ENCODE measurements at places on chromosomes 3 and 15.

DNA sequence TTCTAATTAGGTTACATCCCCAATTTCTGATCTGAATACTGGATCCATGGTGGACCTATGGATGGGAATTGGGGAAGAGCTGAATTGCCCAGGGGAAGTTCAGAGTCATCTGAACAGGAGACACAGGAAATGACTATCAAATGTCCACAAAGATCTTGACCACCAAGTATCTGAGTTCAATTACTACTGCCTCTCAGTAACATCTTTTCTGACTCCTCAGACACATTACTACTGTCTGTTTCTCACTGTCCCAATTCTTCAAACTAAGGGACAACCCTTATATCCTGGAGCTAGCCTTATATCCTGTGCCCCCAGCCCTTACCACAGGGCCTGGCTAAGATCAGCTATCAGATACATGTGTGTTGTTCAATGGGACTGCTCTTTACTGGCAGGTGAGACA is 10.1 kb upstream of the IREB2 start:
- no peak for DNase-seq

GRCh38 chr3:99681512-99681911 is 43.1 kb downstream of the COL8A1 start:
- no peak for DNase-seq

DNA sequence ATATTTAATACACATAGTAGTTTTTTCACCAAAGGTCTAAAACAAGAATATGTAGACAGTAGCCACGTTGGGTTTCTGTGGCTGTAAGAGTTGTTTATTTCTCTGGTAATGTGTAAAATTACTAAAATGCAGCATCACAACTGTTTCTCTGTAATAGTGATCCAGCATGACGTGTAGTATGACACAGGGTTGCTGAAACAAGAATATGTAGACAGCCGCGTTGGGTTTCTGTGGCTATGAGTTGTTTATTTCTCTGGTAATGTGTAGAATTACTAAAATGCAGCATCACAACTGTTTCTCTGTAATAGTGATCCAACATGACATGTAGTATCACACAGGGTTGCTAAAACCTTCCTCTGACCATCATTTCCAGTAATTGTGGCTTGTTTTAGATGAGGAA is 153.6 kb upstream of the ZNF717 start:
- DNase-seq, result no peak

DNA sequence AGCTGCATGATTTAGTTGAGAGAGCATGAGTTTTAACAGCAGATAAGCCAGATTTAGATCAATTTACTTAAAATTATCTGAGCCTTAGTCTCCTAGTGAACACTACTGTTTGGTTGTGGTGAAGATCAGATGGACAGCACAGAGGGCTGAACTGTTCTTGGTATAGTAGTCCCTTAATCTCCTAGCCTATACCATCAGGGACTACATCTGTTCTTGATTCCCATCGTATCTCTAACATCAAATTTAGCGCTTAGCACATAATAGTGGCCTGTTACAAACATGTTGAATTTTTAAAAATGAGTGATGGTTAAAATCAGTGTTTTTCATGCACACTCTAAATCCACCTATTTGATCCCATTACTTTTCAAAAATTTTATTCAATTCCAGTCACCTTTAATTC is 507.7 kb downstream of the GRM7 start:
- DNase-seq, result no peak

DNA sequence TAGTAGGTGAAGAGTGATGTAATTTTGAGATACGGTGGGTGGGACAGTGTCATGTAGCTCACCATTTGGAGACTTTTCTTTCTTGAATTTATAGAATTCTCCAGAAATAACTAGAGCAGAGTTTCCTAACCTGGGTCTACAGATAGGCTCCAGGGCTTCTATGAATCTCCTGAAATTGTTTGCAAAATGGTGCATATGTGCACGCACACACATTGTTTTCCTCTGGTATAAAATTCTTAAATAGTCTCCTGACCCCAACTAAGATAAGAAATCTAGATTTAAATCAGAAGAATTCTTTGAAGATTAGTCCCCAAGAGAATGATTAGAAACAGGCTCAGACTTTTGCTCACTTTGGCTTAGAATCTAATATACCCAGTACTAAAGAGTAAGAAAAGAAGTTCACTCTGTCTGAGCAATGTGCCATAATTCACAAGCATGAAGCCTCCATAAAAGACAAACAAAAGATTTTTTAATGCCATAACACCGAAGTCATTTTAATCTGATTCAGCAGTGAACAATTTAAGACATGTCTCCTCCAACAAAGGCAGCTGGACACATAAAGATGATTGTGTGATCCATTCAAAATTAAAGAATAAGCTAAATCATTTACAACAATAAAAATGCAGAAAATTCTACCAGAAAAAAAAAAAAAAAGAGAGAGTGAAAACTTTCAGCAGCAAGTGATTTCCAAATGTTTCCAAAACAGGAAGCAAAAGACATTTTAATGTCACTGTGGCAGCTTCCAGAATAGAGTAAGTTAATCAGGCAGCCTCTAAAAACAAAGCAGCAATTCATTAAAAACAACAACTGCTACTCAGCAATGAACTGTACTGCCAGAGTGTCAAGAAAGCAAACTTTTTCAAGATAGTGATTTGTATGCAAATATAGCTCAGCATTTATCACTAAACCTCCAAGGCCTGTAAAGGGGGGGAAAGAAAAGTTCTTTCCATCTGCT is 975.5 kb upstream of the CFAP20DC start:
- DNase-seq, result no peak

DNA sequence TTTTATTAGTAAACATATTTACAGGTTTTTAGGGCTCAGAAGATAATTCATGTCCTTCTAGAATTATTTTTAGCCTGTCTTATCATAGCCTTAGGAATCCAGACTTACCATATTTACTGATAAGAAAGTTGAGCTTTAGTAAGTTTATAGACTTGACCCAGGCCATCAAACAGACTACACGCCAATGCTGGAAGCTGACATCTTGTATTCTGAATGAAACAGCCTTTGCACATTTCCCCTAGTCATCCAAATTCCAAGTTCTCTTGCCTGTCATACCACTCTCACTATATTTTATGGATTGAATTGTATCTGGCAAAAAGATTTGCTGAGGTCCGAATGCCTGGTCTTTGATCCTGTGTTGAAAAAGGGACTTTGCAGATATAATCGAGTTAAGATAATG is 58.6 kb downstream of the DRD3 start:
- no peak for DNase-seq

- DNase-seq, result no peak
Observed at GRCh38 chr3:138219255-138219654, 32.2 kb downstream of the ARMC8 start.

- DNase-seq, result no peak
Observed at GRCh38 chr3:36282766-36283165, 97.5 kb upstream of the STAC start.

- DNase-seq, result no peak
Observed at GRCh38 chr3:13702286-13702685, 153.4 kb downstream of the FBLN2 start.

DNA sequence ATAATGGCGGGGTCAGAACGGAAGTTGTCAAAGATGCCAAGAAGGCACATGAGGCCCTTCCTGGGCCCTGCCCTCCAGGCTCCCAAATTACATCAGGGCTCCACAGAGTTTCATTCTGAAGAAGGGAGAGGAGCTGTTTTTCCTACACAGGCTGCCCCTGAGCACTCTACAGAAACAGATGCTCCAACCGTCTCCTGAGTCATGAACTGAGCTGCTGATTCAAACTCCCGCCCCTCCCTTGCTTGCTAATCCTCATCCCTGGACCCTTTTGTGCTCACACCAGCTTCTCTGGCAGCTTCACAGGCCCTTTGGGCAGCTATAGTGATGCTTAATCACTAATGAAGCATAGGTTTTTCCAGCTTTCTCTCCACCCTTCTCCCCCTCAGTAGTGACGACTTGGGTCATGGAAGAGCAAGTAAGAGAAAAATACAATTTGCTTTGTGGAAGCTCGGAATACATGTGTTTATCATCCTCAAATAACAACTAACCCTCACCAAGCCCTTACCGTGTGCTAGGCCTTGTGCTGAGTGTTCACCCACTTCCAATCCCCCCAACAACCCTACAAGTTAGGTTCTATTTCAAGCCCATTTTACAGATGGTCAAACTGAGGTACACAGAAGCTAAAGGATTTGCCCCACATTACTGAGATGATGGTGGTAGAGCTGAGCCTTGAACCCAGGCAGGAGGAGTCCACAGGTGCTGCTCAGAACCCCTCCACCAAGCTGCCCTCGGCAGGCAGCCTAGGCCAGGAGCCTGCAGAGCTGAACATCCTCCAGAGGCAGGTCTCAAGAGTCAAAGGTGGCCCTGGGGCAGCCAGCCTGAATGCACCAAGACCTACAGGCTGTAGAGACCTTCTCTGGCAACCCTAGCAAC is 21.9 kb downstream of the MEGF11 start:
- no peak for DNase-seq

DNA sequence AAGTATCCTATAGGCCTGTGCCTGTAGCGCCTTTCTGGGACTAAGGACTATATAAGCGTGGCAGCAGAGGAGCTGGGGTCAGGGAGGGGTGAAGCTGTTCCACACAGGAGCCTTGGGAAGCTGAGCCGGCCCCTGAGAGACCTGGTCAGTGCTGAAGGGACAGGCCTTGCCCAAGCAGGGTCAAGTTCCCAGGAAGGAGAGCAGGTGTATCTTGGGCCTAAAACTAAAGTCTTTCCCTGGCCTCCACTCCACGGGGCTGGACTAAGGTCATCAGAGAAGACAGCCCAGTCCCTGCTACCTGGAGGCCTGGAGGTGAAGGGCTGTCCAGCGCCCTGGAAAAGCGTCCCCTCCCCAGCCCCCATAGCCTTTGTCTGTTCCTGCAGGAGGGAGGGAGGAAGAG is 23.9 kb upstream of the NR2C2 start:
- no peak for DNase-seq

DNA sequence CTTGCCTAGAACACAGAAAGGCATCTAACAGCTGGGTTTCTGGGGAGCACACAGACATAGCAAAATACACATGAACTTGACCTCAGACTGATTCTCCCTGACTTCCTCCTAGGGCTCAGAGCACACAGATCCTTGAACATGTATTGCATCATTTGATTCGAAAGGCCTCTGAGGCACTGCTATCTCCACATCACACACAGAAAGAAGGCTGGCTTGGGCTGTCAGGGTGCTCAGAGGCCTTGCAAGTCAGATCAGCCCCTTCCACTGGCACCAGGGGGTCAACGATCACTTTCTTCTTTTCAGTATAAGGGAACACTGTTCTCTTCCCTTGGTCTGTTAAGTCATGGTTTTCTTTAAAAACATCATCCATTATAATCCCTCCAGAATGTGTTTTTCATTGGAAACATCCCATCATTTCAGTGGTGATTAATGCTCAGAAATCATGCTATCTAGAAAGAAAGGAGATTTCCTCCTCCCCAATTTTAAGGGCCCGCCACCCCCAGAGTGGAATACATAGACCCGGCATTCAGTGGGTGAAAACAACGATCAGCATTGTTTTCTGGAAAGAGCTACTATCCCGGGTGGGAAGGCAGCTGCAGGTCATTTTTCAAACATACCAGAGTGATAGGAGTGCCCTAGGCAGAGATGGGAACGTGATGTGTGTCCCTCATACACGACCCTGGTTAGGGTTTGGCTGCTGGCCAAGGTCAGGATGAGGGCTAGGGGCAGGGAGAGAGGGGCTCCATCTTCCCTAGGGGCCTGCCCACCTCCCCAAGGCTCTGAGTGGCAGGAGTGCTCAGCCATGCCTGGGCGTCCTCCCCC is 253.3 kb upstream of the LYSMD4 start:
- no peak for DNase-seq

DNA sequence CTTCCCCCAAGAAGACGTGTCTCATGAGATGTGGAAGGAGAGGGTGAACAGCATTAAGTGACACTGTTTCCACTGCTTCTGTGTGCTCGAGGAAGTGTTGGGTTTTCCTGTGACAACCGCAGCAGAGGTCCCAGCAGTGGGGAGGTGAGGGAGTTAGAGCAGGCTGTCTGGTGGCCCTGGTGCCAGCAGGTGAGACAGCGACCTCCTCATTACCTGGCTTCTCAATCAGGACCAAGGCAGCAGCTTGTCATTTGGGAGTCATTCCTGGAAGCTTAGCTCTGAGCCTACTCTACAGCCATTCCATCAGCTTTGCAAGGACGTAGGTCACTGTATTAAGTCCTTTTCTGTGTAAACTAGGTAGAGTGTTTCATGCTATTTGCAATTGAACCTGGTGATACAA is 63.3 kb upstream of the RGMA start:
- no peak for DNase-seq

DNA sequence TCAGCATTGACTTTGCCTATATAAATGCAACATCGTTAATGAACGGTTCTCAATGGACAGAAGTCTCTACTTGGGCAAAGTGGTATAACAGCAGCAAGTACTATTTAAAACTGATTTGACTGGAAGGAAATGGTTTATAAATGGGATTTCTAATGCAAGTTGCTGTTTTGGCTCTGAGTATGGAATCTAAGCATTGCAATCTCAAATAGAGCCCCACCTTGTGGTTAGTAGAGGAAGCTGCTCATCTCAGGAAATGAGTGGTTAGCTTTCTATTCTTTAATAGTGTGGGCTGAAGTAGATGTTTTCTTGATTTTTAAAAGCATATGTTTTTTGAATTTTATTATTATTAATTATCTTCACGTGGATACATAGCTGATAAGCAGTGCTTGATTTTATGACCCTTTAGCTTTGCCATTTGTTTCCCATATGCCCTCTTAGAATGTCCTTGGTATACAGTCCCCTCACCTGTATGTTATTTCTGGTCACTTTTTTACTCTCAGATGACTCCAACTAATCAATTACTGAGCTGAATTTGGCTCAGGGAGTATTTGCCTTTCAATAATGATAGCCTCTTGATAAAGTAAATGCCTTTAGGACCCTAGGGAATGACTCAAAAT is 67.1 kb downstream of the OXSM start:
- no peak for DNase-seq

DNA sequence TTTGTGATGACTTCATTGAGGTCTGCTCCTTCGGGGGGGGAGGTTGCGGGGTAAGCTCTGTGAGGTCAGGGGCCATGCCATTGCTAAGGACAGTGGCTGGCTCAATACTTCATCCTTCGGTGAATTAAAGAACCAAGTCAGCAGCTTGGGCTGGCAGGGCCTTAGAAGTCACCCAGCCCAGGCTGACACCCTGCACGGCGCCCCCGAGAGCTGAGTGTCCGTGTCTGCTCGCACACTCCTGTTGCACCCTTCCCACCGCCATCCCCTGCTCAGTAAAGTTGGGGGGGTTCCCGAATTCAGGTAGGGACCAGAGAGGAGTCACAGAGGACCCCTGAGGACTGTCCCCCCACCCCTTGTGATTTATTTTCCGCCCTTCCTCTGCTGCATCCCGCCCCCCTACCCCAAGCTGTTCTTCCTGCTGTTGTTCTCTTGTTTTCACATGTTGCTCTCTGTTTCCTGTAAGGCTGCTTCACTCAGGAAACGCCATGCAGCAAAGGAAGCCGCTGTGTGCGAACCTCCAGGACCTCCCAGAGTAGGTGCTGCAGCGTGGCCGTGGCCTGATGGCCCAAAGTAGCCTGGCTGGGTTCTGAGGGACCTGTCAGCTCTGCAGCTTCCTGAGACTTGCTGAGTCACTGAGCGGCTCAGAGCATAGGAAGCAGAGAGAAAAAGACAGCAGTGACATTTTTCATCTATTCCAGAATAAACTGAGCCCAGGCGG is 14.4 kb downstream of the EFCC1 start:
- DNase-seq, result no peak

GRCh38 chr15:97140216-97140615 is 809.7 kb downstream of the NR2F2 start:
- no peak for DNase-seq

Data from cortex of kidney (tissue), 1 donor.